ENCODE measurements at places on chromosomes 1 and 21.

- peak; percentile 60 for DNase-seq
Measured at GRCh38 chr1:58968360-58968952, 184.6 kb upstream of the JUN start.

DNA sequence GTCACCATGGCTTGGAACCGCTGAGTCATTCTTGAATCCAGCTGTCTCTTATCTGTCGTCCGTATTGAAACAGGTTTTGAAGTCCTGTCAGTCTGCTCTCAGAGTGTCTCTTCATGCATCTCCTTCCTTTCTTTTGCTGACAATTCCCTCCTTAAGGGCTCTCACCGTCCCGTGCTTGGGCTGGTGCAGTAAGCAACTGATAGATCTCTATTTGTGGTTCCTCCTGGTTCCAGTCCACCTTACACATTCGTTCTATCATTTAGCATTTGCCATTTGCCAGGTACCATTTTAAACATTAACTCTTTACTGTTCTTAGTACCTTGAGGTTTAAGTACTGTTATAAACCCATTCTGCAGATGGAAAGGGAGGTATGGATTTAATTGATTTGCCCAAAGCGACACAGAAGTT is 88.9 kb downstream of the DYRK1A start:
- DNase-seq = no peak

DNA sequence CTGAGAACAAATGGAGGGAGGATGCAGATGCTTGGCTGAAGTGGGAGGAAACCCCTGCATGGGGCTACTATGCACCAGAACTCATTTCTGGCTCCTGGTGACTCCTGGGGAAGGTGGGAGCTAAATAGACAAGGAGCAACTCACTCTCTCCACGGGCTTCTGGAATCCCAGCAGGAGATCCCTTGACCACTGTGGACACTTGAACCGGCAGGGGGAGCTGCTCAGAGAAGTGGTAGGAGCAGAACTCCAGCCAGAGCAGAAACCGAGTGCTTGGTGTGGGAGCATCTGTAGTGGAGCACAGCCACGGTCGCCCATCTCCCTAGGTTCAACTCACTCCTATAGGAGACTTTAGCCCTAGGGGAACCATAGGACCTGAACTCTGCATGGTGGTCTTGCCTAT is 205.6 kb upstream of the GJB5 start:
- DNase-seq = no peak

- no peak for DNase-seq
Measured at GRCh38 chr1:162009501-162010174, 14.0 kb downstream of the OLFML2B start.

DNA sequence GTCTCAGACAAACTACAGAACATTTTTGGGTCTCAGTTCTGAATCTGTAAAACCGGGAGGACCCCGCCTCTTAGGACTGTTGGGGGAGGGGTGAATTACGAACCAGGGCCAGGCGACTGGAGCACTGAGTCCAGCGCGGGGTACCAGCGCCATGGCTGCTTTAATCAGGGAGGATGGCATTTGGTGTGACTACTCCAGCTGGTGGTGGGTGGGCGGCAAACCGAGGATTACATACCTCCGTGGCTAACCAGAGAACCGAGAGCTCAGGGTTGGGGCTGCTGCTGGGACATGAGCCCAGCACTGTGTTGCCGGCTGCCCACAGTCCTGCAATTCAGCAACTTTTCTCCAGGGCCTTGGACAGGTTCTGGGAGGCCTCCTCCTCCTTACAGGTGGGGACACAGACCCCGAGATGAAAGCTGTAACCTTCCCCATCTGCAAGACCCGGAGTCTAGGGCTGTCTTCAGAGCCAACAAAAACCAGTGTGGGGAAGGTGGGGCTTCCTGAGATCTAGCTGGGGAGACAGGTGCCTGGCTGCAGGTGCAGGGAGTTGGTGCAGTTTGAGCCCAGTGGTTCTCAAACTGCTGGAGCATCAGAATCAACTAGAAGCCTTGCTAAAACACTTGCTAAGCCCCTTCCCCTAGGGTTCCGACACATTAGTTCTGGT is 273.5 kb downstream of the FOXD2 start:
- DNase-seq = no peak
